ENCODE measurements at places on chromosomes 5 and 9. TPM values are rescaled to one million over a fixed set of nuclear protein-coding genes. Genes with fewer than 3 reads are reported as not detected.

GRCh38 chr9:136220017-136220729 lies 15.2 kb upstream of the LHX3 start:
- no peak for DNase-seq

GRCh38 chr5:55985181-55985580 lies 9.6 kb downstream of the IL6ST start:
- DNase-seq: no peak

DNA sequence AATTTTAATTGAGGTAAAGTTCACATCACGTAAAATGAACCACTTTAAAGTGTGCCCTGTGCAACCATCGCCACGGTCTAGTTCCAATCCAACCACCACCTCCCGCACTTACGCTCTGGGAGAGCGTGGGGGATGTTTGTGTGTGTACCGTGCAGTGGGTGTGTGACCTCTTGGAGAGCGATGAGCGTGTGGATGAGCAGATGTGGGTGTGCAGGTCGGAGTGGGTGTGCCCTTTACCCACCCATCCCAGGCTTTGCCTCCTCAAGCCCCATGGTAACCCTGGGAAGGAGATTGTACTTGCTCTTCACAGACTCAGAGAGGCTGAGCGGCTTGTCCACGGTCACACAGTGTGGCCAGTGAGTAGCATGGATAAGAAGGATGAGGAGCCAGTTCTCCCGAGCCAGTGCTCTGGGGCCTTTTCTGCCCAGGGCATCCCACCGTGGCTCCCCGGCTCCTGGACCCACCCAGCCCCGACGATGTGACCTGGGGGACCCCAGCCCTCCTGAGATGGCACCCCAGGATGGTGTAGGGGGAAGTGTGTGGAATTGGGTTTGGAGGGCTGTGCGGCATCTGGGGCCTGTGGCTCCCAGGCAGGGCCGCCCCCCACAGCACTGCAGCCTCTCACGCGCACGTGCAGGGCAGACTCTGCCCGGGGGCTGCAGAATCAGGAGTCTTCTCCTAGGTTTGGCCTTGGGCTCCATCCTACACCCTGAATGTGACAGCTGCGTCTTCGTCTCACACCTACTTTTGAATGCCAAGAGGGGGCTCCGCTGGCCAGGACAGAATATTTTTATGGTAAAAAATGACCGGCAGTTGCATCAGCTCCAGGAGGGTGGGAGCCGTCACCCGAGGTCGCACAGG lies 13.6 kb downstream of the LHX3 start:
- no peak for DNase-seq

- DNase-seq: no peak
These were observed 122.9 kb downstream of the MACROH2A1 start for GRCh38 chr5:135276151-135276550.

DNA sequence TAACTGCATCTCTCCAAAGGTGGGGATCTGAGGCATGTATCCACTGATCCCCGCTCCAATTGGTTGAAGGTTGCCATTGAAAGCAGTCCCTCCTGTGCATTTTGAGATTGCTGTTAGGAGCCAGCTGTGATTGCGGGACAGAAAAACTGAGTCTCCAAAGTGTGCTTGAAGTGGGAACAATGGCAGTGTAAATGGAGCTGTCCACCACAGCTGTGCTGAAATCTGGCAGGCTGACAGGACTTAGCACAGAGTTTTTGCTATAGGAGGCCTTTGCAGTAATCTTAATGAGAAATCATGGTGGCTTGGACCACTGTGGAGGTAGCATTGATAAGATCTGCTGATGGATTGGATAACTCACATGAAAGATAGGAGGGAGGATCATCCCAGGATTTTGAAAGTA lies 3.3 kb downstream of the RNF20 start:
- DNase-seq: no peak

DNA sequence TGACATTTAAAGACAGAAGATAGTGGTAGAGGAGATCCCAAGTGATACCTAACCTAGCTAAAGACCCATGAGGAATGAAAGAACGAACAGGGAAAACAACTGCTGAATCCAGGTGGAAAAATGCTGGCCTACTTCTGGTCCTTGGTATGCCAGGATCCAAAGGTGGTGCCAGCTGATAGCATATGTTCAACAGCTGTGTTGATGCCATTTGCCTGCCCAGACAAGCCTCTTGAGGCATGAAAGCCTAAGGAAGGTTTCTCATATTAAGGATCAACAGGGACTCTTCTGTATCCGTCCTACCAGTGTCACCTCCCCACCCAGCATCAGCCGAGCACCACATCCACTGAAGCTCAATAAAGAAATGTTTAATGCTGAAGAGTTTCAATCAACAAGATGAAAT lies 225.7 kb upstream of the DMRT1 start:
- no peak for DNase-seq

GRCh38 chr5:34496701-34497469 lies 159.2 kb upstream of the RAI14 start:
- DNase-seq: no peak

DNA sequence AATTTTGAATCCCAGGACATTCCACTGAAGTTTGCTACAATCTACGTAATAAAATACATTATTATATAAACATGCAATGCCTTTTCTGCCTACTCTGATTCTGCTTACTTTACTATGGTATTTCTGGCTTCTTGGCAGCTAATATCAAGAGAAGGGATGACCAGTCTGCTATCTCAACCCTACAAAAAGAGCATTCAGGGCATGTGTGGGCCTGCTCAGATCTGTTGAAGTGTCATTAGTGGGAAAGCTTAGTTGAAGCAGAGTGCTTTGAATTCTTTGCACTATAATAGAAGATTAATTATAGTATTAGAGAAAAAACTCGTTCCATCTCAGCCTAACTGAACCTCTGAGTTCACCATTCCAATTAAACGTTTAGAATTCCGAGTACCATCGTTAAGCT lies 339.5 kb upstream of the ISL1 start:
- no peak for DNase-seq

- no peak for DNase-seq
These were observed 1.6 kb upstream of the DBN1 start for GRCh38 chr5:177474846-177475562.

Gene CATSPER3
- 0.13 TPM for total RNA-seq

Gene SGCD
- total RNA-seq: 0.29 TPM

Gene ZNF454
- total RNA-seq: 5.8 TPM

Gene TOR4A
- total RNA-seq: 33.5 TPM

Gene MED10
- 45.7 TPM for total RNA-seq

Gene TMED9
- total RNA-seq: 175 TPM

Measured in kidney epithelial cell (primary cell).